ENCODE measurements at places on chromosomes 2 and 18.
A peak's percentile ranks its signal among the peaks of the same experiment; 100 is the strongest.

DNA sequence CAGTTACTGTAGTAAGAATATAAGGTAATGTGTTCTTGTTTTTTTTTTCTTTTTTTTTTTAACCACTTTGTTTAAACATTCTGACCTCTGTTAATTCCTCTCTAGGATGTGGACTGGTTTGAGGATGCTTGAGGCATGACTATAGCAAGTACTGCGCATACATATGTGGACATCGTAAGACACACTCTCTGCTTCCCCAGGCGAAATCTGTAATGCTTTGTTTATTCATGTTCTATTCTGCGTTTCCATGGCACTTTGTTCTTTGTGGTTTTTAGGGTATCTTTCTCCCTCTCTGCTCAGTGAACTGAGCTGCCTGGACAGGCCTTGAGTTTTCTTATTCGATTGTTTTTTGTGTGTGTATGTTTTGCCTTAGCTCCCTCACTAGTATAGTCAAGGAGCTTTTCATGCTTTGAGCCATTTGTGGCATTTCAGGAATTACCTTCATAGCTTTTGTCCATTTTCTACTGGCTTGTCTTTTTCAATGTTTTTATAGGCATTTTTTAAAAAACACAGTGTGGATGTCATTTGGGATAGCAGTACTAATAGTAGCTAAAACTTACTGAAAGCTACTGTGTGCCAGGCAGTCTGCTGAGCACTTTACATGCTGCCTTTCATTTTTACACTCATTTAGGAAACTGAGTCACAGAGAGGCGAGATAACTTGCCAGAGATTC, 1.9 kb upstream of the SH3BP4 start:
- DNase-seq: peak; percentile 81

GRCh38 chr2:3169106-3169870, 208.3 kb downstream of the EIPR1 start:
- peak; percentile 81 for DNase-seq

DNA sequence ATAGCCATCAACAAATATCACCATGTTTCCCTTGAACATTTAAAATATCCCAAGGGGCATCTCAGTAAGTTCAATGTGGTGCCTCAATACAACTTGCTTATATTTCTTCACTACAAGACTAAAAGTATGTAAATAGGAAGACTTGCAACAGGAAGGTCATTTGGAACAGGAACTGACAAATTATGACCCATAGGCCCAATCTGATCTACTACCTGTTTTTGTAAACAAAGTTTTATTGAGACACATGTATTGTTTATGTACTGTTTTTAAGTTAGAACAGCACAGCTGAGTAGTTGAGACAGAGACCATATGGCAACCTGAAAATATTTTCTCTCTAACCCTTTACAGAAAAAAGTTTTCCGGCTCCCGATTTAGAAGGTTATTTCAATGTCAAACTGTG, 154.8 kb upstream of the TFPI start:
- DNase-seq: no peak

DNA sequence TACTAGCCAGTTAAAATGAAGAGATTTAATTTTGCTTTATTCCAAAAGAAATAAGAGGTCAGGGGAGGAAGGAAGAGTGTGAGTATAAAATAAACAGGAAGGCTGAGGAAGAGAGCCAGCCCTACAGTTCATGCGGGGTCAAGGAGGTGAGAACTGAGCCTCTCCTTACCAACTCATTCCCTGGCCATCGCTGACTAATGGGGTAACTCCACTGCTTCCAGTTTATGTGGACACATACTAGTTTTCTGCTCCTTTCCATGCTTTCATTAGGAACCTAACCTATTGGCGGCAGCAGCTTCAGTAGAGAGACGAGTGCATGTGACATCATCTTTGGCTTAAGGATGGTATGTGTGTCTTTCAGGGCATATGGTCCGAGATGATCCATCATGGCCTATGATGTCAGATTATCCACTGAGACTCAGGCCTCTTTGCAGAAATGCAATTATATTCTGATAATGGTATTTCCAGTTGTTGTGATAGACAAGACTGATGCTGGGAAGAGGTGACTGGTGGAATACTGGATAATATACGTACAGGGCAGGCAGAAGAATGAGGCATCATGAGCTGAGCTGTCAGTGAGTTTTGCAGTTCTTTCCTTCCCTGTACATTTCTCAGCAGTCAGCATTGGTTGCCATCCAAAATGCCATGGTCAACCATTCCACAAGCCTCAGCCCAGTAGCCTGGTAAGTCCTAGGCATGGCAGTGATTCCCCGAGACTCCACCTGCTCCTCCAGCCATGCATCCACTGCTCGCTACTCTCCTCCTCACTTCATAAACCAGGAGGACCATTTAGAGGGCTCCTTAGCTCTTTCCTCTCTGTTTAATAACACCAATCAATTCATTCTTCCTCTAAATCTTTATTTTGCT, 184.6 kb upstream of the OSR1 start:
- no peak for DNase-seq

DNA sequence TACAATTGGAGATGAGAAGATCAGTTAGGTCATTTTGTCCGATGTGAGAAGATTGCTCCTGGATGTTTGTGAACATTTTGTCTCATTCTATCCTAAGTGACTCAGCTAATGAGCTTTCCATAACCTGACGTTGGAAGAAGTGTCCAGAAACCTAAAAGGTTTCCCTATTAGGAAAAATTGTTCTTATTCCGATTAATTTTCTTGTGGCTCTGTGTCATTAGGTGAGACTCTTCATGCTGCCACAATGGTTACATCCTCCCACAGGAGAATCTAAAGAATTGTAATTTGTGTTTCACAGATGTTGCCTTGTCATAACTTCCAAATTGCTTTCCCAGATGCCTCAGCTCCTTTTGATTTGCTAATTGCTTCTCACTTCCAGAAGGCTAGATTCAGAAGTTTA, 261.0 kb upstream of the APCDD1 start:
- DNase-seq: no peak

DNA sequence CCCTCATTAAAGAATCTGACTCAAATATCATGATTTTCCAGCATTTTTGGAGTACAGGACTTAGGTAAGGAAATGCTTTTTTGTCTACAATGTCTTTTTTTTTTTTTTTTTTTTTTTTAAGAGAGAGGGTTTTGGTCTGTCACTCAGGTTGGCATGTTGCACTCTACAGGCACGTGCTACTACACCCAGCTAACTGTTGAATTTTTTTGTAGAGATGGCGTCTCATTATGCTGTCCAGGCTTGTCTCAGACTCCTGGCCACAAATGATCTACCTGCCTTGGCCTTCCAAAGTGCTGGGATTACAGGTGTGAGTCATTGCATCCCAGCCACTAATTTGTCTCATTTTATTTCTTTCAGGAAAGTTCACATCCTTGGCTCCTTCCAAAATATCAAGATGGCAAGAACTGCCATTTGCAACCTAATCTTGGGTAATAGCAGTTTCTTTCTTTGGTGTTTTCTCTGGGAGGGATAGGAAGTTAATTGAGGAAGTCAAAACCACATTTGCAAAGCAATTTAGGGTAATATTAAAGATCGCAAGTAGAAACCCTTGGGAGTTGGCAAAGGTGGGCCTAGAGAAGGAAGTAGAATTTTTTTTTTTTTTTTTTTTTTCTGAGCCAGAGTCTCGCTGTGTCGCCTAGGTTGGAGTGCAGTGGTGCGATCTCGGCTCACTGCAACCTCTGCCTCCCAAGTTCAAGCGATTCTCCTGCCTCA, 15.5 kb downstream of the PNO1 start:
- DNase-seq: no peak

DNA sequence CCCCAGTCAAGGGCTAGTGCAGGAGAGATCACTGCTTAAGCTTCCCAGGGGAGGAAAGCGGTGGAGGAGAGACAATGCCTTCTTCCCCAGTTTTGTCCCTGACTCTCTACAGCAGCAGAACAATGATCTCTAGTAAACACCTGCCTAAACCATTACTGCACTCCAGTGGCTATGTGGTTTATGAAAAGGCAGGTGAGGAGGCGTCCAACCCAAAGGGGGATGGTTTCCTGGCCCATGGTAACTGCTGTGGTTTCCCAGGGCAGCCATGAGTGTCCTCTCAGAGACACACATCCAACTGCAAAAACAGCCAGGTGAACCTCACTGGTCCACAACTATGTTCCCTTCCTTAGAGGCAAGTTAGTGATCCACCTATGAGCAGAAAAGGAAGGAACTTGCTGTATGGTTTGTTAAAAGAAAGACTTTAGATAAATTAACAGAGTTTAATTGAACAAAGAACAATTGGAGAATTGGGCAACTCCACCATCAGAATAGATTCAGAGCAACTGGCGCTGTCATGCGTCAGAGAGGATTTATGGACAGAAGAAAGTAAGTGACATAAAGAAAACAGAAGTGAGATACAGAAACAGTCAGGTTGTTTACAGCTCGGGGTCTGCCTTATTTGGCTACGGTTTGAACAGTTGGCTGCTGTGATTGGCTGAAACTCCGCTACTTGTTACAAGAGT, 4.8 kb upstream of the TTC39C start:
- no peak for DNase-seq

DNA sequence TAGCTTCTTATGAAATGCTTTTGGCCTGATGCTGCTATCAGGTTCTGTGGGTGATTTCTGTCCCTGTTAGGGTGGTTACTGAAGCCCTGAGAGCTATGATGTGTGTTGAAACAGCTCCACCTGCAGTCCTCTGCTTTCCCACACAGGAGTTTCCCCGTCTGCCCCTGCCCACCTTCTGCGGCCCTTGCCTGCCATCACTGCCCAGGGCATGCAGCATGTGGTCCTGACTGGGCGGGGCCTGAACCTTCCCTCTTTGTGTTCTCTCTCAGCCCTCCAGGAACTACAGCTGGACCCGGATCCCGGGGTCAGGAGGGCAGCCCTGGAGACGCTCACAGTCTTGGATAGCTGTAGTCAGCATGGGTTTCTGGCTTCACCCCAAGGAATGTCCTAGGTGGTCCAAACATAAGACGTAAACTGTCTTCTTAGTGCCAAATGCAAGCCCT, 21.4 kb downstream of the HJURP start:
- peak; percentile 12 for DNase-seq

DNA sequence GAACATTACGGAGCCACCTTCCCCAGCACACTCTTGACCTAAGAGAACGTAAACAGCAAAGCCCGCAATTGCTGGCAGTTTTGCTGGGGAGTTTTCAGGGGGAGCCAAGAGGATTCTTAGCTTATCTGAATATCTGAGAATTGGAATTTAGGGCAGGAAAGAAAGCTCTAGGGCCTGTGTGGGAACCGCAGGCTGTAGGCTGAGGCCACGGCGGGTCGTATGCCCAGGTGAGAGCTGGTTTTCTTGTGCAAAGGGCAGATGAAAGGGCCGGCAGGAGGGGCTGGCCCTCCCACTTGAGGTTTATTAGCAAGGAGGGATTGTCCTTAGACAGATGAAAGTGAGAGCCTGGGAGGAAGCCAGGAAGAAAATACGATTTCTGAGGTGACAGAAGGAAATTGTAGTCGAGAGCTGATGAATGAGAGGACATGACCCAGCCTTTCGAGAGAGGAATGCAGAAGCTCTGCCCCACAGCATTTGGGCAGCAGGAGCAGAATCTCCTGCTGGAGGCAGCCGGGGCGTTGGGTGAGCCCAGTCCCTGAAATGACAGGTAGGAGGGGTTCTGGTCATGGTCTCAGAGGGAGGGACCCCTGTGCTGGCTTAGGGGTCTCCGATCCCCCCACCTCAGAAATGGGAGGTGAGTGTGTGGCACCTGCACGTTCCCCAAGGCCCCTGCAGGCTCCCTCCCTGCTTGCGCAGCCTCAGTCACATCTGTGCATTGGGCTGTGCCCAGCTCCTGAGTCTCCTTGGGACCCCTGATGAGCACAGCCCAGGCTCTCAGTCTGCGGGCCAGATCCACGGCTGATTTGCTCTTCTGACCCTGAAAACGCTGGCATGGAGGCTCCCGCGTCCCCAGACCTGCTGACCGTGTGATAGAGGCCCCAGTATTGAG, 61.1 kb downstream of the CABLES1 start:
- DNase-seq: no peak

GRCh38 chr18:41982942-41983660, 28.1 kb downstream of the PIK3C3 start:
- no peak for DNase-seq

GRCh38 chr2:239144713-239144999, 256.2 kb downstream of the HDAC4 start:
- DNase-seq: no peak

GRCh38 chr2:183031911-183032794, 6.1 kb downstream of the NCKAP1 start:
- DNase-seq: no peak

Measured in AG08395 (cell line).